ENCODE measurements at places on chromosomes 12 and 14. TPM values are rescaled to one million over a fixed set of nuclear protein-coding genes. Genes with fewer than 3 reads are reported as not detected.

Gene RNU7-1
- total RNA-seq = not detected

Gene ADGRD1
- total RNA-seq = 0.78 TPM

Gene CACNB3
- 8.3 TPM for total RNA-seq

Gene NPAS3
- not detected for total RNA-seq

Gene ZNF385A
- total RNA-seq = 0.63 TPM

Gene KMT2D
- 69.5 TPM for total RNA-seq

Gene SLC10A1
- total RNA-seq = not detected

Gene TEX52
- total RNA-seq = not detected

Gene GLI1
- total RNA-seq = 0.46 TPM

Gene AQP6
- not detected for total RNA-seq

Gene KRT86
- total RNA-seq = not detected

Gene SIX1
- total RNA-seq = not detected

Gene CFAP251
- 0.65 TPM for total RNA-seq

Gene CIROP
- not detected for total RNA-seq

Gene LRRC9
- not detected for total RNA-seq

Gene INHBC
- not detected for total RNA-seq

Gene NRIP2
- total RNA-seq = not detected

Gene HOXC11
- total RNA-seq = not detected

Gene POTEM
- total RNA-seq = not detected

Data from activated CD8-positive, alpha-beta memory T cell treated with anti-CD3 and anti-CD28 coated beads for 36 hours (primary cell).